ENCODE measurements at places on chromosomes 1 and 21.

- no peak for DNase-seq
Observed at GRCh38 chr1:46717654-46718053, 1.3 kb downstream of the EFCAB14 start.

DNA sequence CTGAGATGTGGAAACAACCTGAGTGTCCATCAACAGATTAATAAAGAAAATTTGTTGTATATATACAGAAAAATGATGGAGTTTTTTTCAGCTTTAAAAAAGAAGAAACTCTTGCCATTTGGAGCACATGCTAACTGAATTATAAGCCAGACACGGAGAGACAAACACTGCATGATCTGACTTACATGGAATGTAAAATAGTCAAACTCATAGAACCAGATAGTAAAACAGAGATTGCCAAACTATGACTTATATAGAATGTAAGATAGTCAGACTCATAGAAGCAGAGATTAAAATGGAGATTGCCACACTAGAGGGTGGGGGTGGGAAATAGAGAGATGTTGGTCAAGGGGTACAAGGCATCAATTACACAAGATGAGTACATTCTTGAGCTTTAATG is 1786.6 kb downstream of the PLA2G4A start:
- peak; percentile 30 for DNase-seq

GRCh38 chr1:241482761-241483250 is 36.7 kb downstream of the FH start:
- DNase-seq: peak; percentile 95

- peak; percentile 99 for DNase-seq
Observed at GRCh38 chr1:64898107-64898861, 68.1 kb downstream of the JAK1 start.
